ENCODE measurements at places on chromosomes 6 and 20.

DNA sequence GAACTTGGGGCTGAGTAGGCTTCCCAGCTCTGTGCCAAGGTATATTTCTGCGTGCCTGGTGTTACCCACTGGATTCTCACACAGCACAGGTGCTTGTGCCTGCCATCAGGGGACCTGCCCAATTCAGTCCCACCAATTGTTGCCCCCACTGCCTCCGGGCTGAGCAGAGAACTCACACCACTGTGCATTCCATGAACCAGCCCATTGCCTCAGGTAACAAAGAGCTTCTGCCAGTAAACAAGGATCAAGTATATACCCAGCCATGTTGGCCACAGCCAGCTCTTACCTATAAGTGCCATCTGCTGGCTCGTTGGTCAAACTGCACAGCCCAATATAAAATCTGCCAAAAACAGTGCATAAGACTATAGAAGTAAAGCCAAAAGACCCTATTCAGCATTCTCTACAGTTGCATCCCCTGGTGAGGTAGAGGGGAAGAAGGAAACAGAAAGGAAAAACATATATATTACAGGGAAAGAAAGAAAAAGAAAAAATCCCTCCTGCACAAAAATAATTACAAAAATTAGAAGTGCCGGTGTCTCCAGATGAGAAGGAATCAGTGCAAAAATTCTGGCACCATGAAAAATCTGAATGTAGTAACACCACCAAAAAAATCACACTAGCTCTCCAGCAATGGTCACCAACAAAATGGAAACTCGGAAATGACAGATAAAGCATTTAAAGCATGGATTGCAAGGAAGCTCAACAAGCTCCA is 241.4 kb downstream of the IBTK start:
- no peak for DNase-seq

DNA sequence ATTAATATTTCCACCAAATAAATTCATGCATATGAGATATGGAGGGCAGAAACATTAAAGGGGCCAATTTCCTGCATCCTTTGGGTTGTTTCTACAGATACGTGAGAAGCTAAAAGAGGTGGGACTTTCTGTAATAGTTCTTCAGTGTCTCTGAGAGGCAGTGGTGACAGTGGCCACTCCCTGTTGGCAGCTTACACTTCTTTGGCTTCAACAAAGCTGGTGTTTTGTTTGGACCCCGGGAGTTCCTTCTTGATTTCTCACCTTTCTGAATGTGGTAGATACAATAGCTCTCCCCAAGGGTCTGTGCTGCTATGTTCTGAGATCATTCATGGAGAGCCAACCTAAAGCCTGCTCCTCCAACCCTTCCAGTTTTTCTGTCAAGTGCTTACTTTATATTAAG is 7.8 kb downstream of the PLCB1 start:
- no peak for DNase-seq

- no peak for DNase-seq
These were observed 8.5 kb upstream of the TUBB2A start for GRCh38 chr6:3165631-3166534.

GRCh38 chr20:39318911-39319310 is 356.8 kb downstream of the DHX35 start:
- DNase-seq, result no peak

DNA sequence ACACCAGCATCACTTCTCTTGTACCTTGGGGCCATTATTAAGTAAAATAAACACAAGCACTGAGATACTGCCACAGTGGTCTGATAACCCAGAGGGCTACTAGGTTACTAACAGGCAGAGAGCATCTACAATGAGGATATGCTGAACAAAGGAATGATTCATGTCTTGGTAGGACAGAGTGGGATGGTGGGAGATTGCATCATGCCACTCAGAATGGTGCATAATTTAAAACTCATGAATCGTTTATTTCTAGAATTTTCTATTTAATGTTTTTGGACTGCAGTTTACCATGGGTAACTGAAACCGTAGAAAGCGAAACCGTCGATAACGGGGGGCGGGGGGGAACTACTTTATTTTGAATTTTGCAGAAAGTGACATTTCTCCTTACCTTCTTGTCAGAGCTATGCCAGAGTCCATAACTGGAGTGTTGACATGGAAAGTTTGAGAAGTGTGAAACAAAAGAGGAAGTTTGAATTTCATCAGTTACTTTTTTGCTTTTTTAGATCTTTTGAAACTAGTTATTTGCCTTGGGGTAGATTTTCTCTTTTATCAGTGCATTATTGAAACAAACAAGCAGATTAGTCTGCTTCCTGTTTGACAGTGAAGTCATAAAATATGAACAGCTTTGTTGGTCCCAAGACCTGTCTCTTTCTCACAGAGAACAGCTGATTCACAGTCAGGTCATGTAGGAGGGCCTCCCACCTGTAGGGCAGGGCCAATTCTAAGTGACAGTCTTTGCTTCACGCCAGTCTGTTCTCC is 124.9 kb downstream of the KLHL32 start:
- no peak for DNase-seq

DNA sequence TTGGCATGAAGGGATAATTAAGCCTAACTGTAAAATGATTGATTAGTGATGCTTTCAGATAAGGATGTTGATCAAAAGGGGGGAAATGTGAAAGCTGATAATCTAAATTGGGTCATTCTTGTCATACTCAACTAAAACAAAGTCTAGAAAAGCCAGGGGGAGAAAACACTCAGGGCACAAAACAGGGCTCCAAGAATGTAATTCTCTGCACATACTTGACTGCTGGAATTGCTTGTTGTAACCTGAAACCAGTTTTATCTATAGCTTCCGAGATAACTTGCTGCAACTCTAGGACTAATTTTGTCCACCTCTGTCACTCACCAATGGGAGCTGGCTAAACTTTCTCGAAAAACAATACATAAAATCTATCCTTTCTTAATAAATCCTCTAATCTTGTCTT is 310.3 kb downstream of the CLVS2 start:
- DNase-seq, result no peak

GRCh38 chr6:16223362-16223761 is 15.0 kb upstream of the GMPR start:
- no peak for DNase-seq

- no peak for DNase-seq
These were observed 32.8 kb downstream of the TCF15 start for GRCh38 chr20:577167-577791.

GRCh38 chr20:24605937-24606455 is 136.6 kb downstream of the SYNDIG1 start:
- no peak for DNase-seq

DNA sequence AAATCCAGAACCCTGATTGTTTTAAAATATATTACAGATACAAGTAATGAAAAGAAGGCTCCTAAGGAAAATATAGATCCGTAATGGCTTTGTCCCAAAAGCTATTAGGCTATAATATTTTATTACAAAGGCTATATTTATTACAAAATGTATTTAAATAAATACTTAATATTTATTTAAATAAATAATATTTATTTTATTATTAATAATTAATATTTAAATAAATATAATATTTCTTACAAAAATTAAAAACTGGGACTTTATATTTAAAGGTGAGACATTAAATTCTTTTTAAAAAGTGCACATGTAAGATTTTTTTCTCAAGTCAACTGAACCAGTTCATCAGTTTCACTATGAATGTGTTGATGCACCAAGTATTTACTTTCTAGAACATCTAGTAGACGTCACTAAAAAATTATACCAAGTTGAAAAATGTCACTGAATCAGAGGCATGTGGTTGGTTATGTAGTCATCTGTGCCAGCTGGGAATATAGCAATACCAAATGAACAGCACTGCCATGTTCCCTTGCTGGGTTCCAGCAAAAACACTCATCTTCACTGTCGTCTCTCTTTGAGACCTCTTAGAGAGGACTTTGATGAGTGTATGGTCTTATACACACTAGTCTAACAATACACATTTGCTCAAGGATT is 278.9 kb downstream of the ESR1 start:
- DNase-seq, result no peak

- DNase-seq, result no peak
These were observed 1.4 kb downstream of the SAMD5 start for GRCh38 chr6:147509891-147510290.

DNA sequence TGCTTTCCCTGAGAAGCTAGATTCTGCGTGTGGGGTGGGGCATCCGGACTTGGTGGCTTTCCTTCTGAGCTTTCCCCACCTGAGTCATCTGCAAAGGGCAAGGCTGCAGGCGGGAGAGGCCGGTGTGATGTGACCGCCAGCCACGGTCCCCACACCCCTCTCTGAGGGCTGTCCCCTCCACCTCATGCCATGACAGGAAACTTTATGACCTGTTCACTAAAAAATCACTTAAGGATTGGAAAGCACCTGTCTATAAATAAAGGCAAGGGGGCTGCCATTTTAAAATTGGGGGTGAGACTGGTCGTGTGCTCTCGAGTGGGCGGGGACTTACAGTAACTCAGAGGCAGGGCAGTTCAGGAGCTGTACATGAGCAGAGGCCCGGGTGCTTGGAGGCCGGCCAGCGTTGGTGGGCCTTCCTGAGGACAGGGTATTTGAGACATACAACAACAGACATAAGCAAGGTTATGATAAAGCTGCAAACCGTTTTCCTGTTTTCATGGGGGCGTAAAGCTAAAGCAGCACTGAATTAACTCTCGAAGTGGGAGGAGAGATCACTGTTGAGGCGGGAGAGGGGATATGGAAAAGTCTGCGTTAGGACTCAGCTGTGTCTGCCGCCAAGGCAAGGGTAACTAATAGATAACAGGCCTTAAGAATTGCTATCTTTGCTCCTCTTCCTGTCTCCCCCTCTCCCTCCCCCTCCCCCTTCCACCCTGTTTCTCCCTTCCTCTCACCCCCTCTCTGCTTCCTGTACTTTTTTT is 16.1 kb upstream of the SERPINB1 start:
- DNase-seq, result peak; percentile 83

- no peak for DNase-seq
These were observed 250.5 kb downstream of the ESR1 start for GRCh38 chr6:152057832-152058498.

- no peak for DNase-seq
These were observed 116.6 kb downstream of the FOXO3 start for GRCh38 chr6:108677357-108677756.

GRCh38 chr20:50005471-50005981 is 22.7 kb downstream of the SNAI1 start:
- DNase-seq, result no peak

GRCh38 chr20:20820785-20821483 is 108.5 kb upstream of the RALGAPA2 start:
- DNase-seq, result no peak

DNA sequence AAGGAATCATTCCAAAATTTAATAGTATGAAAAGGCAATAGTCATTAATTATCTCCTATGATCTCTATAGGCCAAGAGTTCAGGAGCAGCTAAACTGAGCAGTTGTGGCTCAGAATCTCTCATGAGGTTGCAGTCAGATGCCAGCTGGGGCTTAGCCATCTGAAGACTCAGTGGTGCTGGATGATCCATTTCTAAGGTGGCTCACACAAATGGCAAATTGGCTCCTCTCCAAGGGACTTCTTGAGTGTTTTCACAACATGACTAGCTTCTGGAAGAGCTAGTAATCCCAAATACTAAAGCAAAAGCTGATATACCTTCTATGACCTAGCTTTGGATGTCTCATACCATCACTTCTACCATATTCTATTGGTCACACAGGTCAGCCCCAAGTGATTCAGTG is 104.2 kb downstream of the HAO1 start:
- DNase-seq, result no peak

DNA sequence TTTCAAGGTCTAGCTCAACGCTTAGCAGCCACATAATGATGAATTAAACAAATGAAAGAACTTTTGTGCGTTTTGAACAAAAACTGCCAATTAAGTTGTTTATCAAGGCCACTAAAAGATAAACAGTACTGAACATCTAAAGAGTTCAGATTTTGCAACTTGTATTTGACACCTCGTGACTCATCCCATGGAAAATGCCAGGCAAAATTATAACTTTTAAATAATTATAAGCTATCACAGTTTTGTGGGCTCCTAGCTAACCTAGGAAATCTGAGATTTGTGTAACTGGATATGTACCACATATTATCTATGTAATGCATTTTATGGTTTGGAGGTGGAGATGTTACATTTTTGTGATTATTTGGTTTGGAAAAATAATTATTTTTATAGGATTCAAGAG is 9.6 kb upstream of the BAG2 start:
- no peak for DNase-seq

- no peak for DNase-seq
These were observed 169.5 kb downstream of the FRK start for GRCh38 chr6:115891111-115891669.

DNA sequence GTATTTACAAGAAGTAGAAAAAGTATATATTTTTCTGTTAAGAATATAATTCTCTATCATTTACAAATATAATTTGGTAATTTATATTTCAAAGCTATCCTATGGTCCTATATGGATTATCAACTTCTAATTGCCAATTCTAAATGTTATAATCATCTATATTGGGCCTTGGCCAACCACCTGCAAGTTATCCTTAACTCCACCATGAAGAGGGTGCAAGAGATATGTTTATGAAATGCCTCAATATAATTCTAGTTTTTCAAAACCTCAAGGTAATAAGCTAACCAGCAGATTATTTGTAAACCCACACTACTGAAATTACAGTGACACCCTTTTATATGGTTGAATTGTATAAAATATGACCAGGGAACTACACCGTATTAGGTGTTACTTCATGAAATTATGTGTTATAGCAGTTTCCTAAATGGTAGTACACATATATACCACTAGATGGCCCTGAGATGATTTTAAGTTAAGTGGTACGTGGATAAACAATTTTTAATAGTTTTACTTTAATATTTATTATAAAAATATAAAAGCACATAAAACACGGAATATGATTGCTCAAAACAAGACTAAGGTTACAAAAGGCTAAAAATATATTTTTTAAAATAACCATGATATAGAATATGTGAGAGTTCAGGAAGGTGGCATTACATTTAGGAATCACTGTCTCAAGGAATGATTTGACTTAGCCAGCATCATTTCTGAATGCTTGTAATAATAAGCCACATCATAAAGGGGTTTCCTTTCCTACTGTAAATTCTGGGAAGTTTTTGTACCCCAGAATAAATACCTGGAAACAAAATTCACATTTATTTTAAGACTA is 9.8 kb upstream of the PNISR start:
- DNase-seq, result no peak

DNA sequence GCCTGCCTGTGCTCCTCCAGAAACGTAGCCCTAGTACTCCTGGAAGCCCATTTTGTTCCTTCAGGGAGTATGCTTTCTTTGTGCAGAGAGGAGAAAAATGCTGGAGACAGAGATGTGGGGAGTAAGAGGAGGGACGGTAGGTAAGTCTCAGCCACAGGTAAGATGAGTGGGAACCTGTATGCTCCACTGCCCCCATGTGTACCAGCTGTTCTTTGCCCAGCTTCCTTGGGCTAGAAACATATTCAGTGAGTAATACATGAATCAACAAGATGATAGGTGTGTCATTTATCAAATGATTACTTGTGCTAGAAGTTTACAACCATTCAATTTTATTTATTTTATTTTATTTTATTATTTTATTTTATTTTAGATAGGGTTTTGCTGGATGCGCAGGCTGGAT is 13.6 kb upstream of the CEP85L start:
- no peak for DNase-seq

Measured in Right ventricle myocardium inferior (tissue), 1 donor.